ENCODE measurements at places on chromosomes 1 and 21.

GRCh38 chr1:77281491-77282186, at the start of gene AK5:
AK5 (plus strand) TSS chr1:77282019; CDS start chr1:77282314, 295 bp downstream.
- DNase-seq, result peak; percentile 64

- DNase-seq, result no peak
Measured at GRCh38 chr21:46011267-46011967, 29.8 kb downstream of the COL6A1 start.

DNA sequence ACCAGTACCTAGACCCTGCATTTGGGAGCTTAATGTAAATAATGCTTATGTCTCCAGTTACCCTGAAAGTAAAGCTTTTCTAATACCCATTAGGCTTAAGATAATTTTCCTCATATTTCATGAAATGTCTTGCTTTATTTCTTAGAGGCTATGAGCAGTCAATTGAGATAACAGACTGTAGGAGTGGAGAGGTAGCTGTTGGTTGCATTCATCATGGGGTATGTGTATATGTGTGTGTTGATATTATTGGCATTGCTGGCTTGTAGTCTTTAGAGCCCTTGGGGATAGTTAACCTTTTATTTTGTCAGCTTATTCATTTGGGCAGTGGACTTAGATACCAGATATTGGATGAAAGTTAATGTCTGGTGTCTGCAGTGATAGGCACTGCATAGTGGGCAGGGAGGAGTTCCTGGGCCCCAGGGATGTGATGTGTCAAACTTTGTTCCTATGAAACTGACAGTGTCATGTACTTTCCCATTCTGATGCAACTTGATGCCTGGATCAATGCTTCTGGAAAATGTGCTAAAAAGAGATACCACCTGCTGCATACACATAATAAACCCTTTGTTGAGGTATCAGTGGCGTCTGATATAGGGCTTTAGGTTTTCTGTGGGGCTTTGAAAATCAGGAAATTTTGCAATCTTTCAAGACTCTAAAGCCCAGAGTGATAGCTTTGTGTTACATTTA, 83.9 kb downstream of the MAST2 start:
- DNase-seq, result no peak

GRCh38 chr1:29368936-29369932, 132.9 kb downstream of the PTPRU start:
- DNase-seq, result no peak

- no peak for DNase-seq
Measured at GRCh38 chr1:207748737-207749528, 2.9 kb upstream of the CD46 start.

GRCh38 chr1:84758968-84759491, 68.8 kb upstream of the SSX2IP start:
- DNase-seq, result no peak

GRCh38 chr1:185207170-185207569, 50.2 kb downstream of the SWT1 start:
- no peak for DNase-seq

- DNase-seq, result no peak
Measured at GRCh38 chr1:174812016-174812415, 187.7 kb upstream of the CACYBP start.

DNA sequence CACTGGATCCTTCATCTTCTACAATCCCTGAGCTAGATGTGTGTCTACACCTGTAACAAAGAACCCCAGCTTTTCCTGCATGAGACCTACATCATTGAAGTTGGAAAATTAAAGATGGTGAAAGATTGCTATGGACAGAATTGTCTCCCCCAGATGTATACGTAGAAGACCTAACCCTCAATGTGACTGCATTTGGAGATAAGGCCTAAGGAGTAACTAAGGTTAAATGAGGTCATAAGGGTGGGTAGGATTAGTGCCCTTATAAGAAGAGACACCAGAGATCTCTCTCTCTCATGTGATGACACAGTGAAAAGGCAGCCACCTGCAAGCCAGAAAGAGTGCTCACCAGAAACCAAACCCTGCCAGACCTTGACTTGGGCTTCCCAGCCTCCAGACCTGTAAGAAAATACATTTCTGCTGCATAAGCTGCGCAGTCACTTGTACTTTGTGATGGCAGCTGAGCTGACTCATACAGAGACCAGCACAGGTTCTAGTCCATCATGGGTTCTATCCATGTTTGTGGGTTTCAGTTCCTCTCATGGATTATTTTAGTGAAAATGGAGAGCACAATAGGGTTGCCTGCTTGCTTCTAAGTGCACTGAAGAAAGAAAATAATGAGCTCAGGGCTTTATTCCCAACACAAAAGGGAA, 180.8 kb downstream of the TPR start:
- no peak for DNase-seq

DNA sequence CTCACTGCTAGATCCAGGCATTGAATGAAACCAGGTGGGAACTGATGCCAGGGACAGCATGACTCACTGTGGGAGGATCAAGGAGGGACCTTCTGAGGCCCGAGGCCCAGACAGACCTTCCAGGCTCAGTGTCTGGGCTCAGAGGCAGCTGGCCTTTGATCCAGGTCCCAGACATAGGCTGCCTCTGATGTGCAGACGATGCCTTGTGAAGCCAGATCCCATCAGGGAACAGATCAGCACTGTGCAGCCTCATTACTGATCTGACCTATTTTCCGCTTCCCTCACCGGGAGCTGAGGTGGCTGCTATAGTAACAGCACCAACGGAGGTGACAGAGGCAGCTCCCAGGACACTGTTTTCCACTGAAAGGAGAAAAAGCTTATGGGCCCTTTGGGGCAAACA, 399.5 kb downstream of the MATN1 start:
- DNase-seq, result no peak

- no peak for DNase-seq
Measured at GRCh38 chr1:86567878-86568277, 21.0 kb downstream of the CLCA4 start.

DNA sequence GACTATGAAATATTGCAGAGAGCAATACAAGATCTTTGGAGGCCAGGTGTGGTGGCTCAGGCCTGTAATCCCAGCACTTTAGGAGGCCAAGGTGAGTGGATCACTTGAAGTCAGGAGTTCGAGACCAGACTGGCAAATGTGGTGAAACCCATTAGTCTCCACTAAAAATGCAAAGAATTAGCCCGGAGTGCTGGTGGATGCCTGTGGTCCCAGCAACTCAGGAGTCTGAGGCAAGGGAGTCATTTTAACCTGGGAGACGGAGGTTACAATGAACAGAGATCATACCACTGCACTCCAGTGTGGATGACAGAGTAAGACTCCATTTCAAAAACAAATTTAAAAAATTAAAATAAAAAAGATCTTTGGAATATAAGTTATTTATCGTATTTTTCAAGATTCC, 76.6 kb downstream of the PRKAB2 start:
- no peak for DNase-seq

DNA sequence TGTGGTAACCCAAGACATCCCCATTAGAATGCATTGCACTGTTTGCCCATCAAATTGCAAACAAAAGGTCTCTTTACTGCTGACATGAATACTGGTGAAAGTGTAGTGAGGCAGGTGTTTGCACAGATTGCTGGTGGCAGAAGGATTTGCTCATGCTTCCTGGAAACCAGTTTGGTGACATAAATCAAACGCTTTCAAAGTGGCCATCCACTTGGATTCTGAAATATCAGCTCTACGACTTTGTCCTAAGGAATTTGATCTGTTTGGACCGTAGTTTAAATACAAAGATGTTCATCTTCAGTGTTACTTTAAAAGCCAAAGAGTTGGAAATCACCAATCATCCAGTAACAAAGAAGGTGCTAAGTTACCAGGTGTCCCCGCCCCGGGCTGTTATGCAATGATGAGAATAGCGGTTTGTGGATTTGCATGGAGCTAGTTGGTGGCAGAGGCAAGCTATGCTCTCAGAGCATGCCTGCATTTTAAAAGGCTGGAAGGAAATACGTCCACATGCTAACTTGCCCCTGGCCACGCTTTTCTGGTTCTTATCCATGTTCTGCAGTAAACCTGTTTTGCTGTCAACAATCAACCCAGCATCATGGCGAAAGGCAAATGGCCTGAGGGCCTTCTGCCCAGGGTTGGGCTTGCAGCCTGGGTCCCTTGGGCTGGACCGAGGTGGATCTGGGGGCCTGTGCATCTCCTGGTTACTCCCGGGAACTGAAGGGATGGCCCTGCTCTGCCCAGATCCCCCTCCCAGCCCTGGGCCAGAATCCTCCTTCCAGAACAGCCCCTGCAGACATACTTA, 49.2 kb downstream of the UMODL1 start:
- no peak for DNase-seq

GRCh38 chr21:46150073-46150472, 5.3 kb downstream of the FTCD start:
- peak; percentile 14 for DNase-seq

- DNase-seq, result no peak
Measured at GRCh38 chr1:3032371-3033039, 11.2 kb downstream of the ACTRT2 start.

- DNase-seq, result no peak
Measured at GRCh38 chr1:29990304-29990703, 733.1 kb downstream of the MATN1 start.

GRCh38 chr21:35408401-35408800, 359.3 kb upstream of the RUNX1 start:
- DNase-seq, result no peak

DNA sequence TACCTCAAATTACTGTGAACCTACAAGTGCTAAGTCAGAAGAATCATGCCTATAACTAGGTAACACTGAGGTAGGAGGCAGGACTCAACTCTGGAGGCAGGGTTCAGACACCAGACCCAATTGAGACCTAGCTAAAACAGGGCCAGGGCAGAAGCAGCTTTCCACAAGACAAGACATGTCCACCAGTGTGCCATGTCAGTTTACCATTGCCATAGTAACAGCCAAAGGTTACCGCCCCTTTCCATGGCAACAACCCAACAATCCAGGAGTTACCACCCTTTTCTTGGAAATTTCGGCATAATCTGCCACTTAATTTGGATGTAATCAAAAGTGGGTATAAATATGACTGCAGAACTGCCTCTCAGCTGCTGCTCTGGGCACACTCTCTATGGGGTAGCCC, 432.3 kb downstream of the DPYD start:
- DNase-seq, result no peak

DNA sequence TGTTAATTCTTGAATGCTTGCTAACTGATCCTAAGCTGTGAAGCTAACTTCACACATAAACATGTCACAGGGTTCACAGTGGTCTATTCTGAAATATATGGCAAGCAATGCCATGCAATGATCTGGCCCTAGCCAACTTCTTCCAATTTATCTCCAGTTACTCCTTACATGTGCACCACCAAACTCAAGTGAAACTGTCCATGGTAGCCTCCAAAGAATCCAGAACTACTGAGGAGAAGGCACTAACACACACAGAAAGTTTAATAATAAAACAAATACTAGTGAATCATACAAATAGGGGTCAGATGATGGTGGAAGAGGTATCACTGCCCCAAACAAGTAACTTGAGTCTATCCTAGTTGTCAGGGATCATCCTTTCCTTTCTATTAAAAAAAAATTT, 172.6 kb upstream of the RAB4A start:
- no peak for DNase-seq

GRCh38 chr1:74847715-74848114, 114.8 kb downstream of the TYW3 start:
- DNase-seq, result no peak

DNA sequence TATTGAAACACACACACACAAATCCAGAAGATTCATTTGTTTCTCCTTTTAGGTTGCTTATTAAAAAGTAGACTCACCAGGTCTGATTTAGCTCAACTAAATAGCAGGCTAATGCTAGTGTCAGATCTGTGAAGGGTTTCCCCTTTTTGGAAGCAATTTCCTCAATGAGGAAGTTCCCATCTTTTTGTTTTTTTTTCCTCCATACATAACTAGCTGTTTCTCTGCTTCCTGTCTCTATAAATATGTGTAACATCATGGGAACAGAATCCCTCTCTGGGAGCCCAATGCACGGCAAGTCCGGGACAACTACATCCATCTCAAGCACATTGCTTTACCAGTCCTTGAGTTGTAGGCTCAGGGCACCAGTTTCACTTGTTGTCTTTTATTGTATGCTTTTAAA, 1421.1 kb downstream of the PLA2G4A start:
- no peak for DNase-seq

DNA sequence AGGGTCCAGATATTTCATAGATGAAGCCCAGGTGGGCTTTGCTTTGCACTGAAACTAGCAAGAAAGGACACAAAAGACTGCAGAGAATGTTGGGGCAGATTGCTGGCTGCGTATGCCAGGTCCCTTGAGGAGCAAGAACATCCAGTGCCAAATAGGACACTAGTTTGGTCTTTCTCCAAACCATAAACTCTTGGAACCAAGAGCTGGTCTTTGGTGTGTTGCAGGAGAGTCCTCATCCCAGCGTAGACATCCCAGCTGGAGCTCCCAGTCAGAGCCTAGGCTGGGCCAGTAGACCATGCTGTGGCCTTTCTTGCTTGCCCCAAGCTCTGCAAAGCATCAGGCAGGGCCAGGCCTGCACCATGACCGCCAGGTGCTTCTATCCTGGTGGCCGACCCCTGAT, 87.5 kb downstream of the ATP5PO start:
- DNase-seq, result no peak

GRCh38 chr1:201861448-201861847, 27.2 kb upstream of the SHISA4 start:
- no peak for DNase-seq

DNA sequence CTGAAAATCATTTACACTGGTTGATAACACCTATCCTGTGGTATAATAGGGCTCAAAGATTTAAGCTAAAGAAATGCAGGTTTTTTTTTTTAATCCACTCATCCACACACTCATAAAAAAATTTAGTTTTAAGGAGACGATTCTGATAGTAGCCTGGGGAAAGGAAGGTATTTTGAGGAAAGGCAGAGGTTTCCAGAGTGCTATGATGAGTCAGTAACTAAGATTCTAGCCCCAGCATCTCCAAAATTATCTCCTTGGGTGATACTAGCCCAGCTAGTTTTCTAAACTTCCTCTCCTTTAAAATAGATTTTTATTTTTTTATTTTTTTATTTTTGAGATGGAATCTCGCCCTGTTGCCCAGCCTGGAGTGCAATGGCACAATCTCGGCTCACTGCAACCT, 20.7 kb downstream of the ASAP3 start:
- DNase-seq, result no peak

GRCh38 chr1:206895837-206896242, 1.4 kb upstream of the IL24 start:
- no peak for DNase-seq

Data from WTC11 (cell line).